Jurkat, Clone E6-1 (cell line): ENCODE measurements at places on chromosomes 12 and 14.

DNA sequence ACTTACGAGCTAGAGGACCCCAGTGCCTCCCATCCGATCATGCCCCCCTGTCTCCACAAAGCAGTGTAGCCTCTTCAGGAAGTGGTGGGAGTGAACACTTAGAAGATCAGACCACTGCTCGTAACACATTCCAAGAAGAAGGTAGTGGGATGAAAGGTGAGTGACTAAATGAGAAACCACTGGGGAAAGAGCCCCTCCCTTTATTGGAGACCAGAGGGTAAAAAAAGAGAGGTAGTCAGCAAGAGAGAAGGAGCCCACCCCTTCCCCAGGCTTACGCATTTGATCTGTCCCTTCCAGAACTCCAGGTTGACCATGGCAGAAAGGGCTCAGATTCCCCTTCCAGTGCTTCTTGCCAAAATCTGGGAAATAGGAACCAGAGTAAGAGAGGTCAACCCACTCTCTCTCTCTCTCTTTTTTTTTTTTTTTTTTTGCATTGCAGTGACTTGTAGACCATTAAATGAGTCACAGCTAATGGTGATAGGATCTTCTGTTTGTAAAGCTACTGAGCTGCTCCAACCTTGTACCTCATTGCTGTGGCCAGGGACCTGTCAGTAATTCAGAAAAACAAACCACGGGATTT lies 165.4 kb downstream of the GCH1 start:
- DNase-seq, result no peak

DNA sequence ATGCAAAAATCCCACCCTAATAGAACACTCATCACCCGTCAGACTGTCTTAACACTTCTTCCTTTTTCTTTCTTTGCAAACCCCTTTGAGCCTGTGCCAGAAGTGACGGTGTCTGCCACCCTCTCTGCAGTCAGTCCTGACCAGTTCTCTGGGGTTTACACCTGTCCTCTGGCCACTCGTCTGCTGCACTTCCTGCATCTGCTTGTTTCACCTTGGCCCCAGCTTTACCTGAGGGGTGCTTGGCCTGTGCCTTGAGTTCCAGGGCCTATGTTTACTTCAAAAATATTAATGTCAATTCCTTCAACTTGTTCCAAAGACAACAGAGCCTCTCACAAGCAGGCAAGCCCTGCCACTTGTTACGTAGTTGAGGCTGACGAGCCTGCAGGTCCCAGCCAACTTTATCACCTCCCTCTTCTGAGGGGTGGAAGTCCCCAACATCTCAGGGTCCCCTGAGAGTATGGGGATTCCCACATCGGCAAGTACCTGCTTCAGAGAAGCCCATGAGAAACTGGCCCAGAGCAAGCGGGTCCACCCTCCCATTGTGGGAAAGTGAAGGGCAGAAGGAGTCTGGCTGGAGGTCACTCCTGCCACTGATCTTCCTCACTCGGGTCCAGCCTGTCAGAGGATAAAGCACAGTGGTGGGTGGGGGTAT lies 205.4 kb downstream of the DAD1 start:
- DNase-seq, result no peak

DNA sequence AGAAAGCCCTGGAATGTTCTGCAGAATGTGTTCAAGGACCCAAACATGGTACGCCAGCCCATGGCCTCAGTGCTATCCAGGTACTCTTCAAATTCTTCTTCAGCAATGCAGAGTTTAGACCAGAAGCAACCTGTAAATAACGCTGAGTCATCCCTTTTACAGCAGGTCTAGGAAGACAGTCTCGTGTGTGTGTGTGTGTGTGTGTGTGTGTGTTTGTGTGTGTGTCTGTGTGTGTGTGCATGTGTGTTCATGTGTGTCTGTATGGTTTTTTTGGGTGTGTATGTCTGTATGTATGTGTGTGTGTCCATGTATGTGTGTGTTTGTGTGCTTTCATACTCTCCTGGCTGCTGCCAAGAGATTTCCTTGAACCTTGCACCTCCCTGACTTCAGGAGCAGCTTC lies 60.1 kb upstream of the RFX4 start:
- DNase-seq, result no peak

- DNase-seq, result no peak
Observed at GRCh38 chr12:5522432-5523335, 90.8 kb downstream of the NTF3 start.

GRCh38 chr12:45933504-45933903 lies 56.9 kb downstream of the SCAF11 start:
- no peak for DNase-seq

GRCh38 chr12:3044141-3044630 lies 33.0 kb upstream of the TSPAN9 start:
- no peak for DNase-seq

GRCh38 chr14:24238527-24239037 lies 3.8 kb downstream of the TINF2 start:
- DNase-seq, result no peak

DNA sequence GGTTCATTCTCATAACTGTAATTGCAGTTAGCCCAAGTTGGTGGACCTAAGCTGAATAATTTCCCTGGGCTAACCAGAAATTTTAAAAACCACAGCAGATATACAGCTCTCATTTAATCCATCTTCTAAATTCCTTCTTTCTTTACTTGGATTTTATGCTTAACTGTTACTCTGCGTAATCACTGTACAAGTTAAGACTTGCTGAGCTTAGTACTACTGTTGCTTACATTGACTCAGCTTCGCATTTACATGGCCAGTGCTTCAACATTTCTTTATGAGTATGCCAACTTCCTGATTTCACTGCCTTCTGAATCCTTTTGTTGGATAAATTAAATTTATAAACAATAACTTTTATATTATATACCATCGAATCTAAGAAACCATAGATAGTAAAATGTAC lies 147.4 kb downstream of the SLC38A4 start:
- no peak for DNase-seq

DNA sequence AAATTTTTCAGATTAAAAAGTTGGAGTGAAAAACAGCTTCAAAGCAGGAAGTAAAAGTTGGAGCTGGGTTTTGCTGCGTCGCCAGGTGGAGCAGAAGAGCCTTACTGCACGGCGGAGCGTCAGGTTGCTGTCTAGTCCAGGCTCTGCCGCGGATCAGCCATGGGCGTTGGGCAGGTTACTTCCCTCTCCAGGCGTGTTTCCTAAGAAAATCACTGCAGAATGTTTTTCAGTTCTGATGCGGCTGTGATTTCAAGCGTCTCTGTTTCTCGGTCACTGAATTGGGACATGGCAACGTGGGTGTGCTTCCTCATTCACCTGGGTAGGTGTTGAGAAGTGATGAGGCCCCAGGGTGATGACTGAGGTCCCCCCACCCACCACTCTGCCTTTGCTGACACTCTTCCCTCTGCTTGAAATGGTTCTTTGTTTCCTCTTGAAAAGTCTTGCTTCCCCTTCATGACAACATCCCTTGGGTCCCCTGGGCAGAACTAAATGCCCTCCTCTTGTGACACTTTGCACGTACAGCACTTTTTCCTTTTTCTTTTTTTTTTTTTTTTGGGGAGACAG lies 7.6 kb downstream of the EVL start:
- DNase-seq, result peak; percentile 74

- DNase-seq, result no peak
Observed at GRCh38 chr14:91580876-91581577, 70.9 kb upstream of the PPP4R3A start.

DNA sequence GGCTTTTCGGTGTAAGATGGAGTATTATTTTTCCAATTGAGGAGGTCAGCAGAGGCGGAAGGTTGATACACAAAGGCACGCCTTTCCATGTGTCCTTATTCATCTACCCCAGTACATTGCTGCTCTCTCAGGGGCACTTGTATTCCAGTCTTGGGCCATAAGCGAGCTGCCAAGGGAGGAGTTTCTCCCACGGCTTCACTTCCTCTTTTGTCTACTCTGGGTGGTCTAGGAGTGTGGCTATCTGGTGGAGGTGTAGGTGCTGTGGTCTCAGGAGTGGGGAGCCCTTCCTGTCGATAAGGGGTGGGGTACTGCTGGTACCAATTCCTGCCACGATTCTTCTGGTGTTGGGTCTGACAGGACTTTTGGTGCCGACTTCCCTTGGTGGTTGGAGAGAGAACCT lies 73.4 kb downstream of the GAS2L3 start:
- DNase-seq, result no peak

DNA sequence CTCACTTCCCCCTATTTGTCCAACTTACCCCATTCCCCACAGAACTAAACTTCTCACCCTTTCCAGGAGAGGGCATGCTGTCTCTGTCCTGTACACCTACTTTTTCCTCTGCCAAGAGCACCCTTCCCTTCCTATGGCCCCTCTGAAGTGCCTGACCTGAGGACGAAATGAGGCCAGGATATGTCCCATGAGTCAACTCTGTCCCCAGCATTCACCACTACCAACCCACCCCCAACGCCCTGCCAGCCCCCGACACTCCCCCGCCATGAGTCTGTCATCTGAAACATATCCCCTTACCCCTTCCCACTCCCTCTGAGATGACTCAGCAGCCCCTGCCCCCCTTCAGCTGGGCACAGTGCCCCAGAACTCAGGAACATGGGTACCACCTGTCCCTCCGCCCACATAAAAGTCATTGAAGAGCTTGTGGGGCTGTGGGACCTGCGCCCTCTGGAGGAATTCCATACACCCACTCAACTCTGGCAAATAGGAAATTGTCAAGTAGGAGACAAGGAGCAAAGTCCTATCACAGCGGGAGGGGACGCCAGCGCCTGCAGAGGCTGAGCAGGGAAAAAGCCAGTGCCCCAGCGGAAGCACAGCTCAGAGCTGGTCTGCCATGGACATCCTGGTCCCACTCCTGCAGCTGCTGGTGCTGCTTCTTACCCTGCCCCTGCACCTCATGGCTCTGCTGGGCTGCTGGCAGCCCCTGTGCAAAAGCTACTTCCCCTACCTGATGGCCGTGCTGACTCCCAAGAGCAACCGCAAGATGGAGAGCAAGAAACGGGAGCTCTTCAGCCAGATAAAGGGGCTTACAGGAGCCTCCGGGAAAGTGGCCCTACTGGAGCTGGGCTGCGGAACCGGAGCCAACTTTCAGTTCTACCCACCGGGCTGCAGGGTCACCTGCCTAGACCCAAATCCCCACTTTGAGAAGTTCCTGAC lies 26.3 kb downstream of the ITGA7 start:
- peak; percentile 12 for DNase-seq

DNA sequence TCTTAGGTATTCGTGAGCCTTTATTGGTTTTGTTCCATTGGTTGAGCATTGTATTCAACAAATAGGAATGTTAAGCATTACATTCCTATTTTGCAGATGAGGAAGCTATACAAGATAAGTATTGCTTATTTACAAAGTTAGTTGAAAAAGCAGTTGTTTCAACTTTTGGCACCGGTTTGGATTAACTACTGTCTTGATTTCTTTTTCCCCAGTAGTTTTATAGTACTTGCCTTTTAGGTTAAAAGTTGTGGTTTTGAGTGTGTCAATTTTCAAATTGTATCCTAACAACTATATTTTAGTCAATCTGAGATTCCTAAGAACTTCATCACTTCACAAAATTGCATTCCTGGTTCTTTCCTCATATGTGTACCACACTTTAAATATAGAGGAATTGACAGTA lies 23.8 kb upstream of the MBIP start:
- no peak for DNase-seq

GRCh38 chr12:67892259-67893021 lies 96.8 kb upstream of the IFNG-AS1 start:
- no peak for DNase-seq

DNA sequence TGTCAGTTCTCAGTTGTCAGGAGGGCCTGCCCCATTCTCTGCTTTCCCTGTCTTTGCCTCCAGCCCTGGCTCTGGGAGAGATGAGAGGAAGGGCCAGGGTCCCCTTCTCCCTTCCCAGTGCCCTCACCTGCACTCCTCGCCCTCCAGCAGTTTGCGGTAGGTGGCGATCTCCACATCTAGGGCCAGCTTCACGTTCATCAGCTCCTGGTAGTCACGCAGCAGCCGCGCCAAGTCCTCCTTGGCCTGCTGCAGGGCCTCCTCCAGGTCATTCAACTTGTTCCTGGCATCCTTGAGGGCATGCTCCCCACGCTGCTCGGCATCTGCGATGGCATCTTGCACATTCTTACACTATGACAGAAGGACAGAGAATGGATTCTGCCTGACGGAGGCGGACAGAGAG lies 5.4 kb downstream of the KRT2 start:
- DNase-seq, result no peak

DNA sequence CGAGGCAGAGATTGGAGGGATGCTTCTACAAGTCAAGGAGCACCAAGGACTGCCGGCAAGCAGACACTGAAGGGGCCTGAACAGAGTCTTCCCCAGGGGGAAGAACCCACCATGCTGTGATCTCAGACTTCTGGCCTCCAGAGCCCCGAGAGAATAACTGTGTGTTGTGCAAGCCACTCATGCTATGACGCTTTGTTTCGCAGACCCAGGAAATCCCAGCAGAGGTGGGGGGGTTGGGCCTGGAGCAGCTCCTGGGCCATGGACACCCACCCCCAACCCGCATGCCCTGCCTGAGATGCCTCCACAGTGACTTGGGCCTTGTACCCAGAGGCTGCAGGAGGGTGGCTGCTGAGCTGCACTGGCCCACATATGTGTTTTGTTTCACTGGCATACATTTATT lies 31.2 kb downstream of the ARL6IP4 start:
- DNase-seq, result no peak

- DNase-seq, result no peak
Observed at GRCh38 chr14:101980700-101981099, 16.3 kb downstream of the DYNC1H1 start.

GRCh38 chr14:23434488-23435222 lies 805 bp downstream of the MYH7 start:
- no peak for DNase-seq

DNA sequence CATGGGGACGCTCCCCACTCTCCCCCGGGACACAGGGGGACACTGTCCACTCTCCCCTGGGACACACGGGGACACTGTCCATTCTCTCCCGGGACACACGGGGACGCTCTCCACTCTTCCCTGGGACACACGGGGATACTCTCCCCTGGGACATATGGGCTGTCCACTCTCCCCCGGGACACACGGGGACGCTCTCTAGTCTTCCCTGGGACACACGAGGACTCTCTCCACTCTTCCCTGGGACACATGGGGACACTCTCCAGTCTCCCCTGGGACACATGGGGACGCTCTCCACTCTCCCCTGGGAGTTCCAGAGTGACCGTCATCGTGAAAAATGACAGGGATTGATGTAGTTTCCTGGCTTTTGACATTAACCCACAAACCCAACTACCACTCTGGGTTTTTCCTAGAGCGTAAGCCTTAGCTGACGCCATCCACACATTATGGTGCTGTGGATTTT lies 3.0 kb upstream of the P2RX2 start:
- no peak for DNase-seq

- no peak for DNase-seq
Observed at GRCh38 chr14:105907276-105907675, 380.9 kb downstream of the TMEM121 start.

GRCh38 chr14:64741200-64741599 lies 37.0 kb downstream of the PLEKHG3 start:
- no peak for DNase-seq

- no peak for DNase-seq
Observed at GRCh38 chr14:60222820-60223219, 26.2 kb upstream of the PPM1A start.
